Panc1 (cell line): ENCODE measurements at places on chromosomes 7 and 10. TPM values are rescaled to one million over a fixed set of nuclear protein-coding genes. Genes with fewer than 3 reads are reported as not detected.

Gene ZNF107
- 11.1 TPM for total RNA-seq

Gene GIMAP8
- 0.10 TPM for total RNA-seq

Gene PTPN20
- total RNA-seq: 9.5 TPM

Gene SFTPA1
- 3.8 TPM for total RNA-seq

Gene INMT
- 0.13 TPM for total RNA-seq

Gene ZNF503
- 10.4 TPM for total RNA-seq

Gene PDE1C
- total RNA-seq: not detected

Gene IFIT1B
- not detected for total RNA-seq

Gene NUTM2E
- 0.08 TPM for total RNA-seq

Gene SLC37A3
- total RNA-seq: 57.8 TPM

Gene MLXIPL
- 7.2 TPM for total RNA-seq

Gene DPYSL4
- total RNA-seq: 9.9 TPM

Gene FFAR4
- 0.92 TPM for total RNA-seq

Gene FMC1
- total RNA-seq: 12.7 TPM

Gene MYH16
- total RNA-seq: 0.23 TPM

Gene CHST12
- total RNA-seq: 48.3 TPM

Gene CRPPA
- total RNA-seq: 2.4 TPM

Gene GRB10
- 38.3 TPM for total RNA-seq

Gene SEMA4G
- total RNA-seq: 4.7 TPM
